ENCODE measurements at places on chromosomes 1 and 21. TPM values are rescaled to one million over a fixed set of nuclear protein-coding genes. Genes with fewer than 3 reads are reported as not detected.

GLMN gene
- total RNA-seq = 6.2 TPM

FAM167B gene
- 7.9 TPM for total RNA-seq

CD53 gene
- 7.5 TPM for total RNA-seq

TFF1 gene
- not detected for total RNA-seq

INTS7 gene
- 9.5 TPM for total RNA-seq

NBPF10 gene
- total RNA-seq = 0.69 TPM

DNA sequence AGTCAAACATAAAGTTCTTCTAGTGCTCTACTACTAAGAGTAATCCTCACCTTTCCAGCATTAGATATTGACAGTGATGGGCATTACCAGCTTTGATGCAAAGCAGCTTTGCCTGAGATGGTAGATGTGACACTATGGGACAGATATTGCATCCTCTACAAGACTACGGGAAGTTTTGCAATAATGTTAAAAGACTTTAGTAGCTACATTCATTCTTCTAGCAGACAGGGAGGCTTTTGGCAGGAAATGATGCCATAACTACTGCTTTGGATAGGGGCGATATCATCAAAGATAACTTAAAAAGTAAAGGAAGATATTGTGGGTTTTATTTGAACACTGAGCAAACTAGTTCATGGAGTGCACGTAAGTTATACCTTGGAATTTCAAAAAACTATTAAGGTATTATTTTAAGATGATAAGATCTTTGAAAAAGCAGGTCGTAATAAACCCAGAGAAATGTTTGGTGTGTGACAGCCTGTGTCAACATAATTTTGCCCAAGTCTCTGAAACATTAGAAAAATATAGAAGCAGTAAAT, 368.3 kb upstream of the TMPRSS15 start:
- H3K27ac ChIP-seq = no peak overlapping the region
- no peak overlapping the region for H3K4me3 ChIP-seq
- no peaks in the 10 kb centered on the region for H3K36me3 ChIP-seq
- no peak for DNase-seq
